Daoy (cell line): ENCODE measurements at places on chromosomes 12 and 14.

DNA sequence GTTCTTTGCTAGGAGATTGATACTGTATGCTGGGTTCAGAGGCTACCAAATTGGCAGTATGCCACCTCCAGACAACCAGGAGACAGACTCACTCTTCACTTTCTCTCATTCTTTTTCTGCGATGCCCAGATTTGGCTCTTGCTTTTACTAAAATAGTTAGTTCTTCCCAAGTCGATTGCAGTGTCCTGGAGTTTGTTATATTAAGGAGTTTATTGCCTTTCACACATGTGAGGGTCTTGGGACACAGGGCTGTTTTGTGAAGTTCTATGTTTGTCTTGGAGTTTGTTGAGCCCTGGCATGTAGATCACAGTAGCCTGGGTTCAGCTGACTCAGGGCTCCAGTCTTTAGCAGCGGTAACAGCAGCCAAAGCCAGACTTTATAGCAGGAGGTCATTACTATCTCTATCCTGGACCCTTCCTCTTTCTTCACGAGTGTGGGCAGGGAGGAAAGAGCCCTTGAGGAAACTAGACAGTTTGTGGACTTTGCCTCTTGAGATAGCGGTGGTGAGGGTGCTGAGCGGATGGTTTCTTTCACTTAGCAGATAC, 1.6 kb downstream of the MLEC start:
- DNase-seq = peak; percentile 27

GRCh38 chr12:55965941-55966407, at the start of gene PMEL:
Gene PMEL (minus strand): TSS chr12:55966042. CDS start chr12:55966011, 31 bp downstream.
- DNase-seq = no peak

- DNase-seq = no peak
Observed at GRCh38 chr12:110669193-110669502, 19.8 kb downstream of the HVCN1 start.

DNA sequence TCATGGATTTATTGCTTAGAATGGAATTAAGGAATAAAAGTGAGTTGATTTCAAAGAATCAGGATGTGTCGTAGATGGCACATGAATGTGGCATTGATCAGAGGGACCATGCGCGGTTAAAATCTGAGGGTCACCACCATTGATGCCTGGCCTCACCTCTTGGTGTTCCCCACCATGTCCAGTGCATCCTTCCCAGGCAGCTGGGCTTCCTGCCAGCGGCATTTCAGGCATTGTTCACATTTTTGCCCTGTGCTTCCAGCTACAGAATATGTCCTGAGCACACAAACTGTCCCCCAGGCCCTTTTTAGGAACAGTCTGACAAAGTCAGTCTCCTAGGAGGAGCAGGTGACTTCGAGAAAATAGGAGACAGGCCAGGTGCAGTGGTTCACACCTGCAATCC, 42.0 kb upstream of the TSPAN9 start:
- DNase-seq = no peak

- DNase-seq = no peak
Observed at GRCh38 chr12:132582058-132582420, 28.3 kb downstream of the LRCOL1 start.
